ENCODE measurements at places on chromosomes 11 and 22.

DNA sequence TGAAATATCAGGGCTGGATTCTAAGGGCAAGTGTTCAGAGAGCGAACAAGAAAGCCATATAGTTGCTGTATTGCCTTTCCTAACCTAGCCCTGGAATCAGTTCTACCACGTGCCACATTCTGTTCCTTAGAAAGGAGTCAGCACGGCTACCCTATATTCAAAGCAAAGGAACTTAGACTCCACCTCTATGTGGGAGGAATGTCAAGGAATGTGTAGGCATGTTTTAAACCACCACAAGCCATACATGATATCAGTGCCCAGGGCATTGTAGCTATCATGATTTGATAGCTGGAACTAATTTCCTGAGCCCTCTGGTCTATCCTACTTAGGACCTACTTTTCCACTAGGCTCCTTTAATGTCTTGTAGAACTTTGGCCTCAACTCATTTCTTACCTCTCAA is 2.5 kb upstream of the EIF4ENIF1 start:
- no peak for DNase-seq

- DNase-seq, result no peak
Observed at GRCh38 chr11:107856981-107857517, 1.5 kb downstream of the SLC35F2 start.

DNA sequence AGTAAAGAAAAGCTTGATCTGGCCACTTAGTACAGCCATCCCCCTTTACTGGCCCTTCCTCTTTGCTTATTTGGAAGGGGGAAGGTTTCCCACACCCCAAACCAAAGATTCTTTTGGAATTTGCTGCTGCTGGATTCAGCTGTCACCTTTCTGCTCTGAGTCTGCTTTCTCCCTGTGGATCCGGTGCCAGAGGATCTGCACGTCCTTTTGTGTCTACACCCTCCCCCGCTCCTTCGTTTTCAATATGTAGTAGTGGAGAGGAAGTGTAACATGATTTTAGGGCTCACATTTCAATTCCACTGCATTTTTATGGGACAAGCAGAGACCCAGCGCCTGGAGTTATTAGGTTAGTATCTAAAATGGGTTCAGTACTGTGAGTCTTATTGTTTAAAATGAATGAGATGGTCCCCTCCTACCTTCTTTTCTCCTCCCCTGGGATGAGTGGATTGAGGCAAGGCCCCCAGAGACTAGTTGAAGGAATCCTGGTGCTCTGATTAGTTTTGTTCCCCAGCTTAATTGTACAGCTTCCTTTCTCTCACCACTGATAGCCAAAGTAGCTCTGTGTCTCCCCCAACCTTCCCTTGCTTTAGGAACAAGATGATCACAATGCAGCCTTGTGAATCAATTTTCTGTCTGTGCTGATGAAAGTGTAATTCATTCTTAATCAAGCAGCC is 30.5 kb upstream of the CABP7 start:
- no peak for DNase-seq

DNA sequence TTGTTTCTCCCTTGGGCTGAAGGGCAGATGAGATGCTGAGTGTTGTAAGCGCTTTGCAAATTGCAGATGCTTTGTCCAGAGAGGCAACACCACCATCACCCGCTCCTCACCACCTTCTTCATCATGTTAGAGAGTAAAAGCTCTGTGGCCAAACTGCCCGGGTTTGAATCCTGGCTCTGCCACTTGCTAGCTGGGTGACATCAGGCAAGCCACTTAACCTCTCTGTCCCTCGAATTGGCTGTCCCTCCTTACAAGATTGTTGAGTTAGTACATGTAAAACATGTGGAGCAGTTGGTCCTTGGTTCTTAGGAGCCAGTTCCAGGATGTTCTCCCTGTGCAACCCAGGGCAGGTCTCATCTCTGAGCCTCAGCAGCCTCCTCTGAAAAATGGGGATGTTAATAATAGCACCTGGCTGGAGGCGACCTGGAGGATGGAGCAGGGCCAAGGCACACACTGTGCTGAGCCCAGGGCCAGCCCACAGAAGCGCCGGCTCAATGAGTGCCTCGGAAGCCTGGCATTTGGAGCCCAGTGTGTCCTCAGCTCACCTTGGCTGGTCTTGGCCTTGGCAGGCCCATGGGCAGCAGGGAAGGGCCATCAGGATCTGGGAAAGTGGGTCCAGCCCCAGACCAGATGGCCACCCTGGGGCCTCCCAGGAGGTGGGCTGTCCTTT is 10.5 kb downstream of the C11orf86 start:
- no peak for DNase-seq

GRCh38 chr22:43859621-43860020 is 2.7 kb downstream of the SULT4A1 start:
- no peak for DNase-seq

GRCh38 chr11:45850446-45850845 is 3.2 kb downstream of the CRY2 start:
- DNase-seq, result no peak

GRCh38 chr22:46122511-46122971 is 27.8 kb upstream of the PPARA start:
- peak; percentile 78 for DNase-seq

DNA sequence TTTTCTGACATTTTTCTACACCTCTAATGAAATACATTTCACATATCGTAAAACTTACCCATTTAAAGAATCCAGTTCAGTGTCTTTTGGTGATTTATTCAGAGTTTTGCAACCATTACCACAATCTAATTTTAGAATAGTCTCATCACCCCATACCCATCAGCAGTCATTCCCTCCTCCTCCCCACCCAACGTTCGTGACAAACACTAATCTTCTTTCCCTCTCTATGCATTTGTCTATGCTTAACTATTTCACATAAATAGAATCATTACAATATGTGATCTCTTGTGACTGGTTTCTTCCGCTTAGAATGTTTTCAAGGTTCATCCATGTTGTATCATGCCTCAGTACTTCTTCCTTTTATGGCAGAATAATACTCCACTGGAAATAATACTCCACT is 9.5 kb downstream of the TTC28 start:
- no peak for DNase-seq

DNA sequence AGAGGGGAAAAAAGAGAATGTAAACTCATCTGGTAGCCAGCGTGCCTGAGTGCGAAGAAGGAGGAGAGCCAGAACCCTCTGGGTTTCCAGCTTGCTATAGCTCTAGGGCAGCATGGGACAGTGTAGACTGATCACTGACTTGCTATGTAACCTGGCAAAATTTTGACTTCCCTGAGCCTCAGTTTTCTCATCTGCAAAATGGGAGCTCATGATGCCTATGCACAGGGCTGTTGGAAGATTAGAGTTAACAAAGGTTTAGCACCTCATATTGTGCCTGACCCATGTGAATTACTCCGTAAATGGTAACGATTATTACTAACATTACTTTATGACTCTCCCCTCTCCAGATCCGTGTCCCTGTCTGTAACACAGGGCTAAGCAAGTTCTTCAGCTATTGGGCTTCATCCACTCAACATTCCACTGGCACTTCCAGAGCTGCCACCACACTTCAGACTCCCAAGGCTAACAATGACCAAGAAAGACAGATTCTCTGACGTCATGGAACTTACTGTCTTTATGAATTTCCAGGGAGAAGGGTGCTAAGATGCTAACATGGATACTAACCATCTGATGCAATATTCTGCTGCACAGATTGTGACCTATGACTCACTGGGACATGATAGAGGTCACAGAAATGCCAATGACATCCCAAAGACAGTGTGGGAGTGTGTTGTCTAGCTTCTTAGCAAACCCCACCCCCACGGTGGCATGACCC is 195.2 kb downstream of the TRIM29 start:
- no peak for DNase-seq

- DNase-seq, result no peak
Observed at GRCh38 chr22:37549704-37550059, 10.6 kb upstream of the CDC42EP1 start.

GRCh38 chr22:37196539-37197450 is 8.7 kb upstream of the C1QTNF6 start:
- DNase-seq, result no peak

- DNase-seq, result no peak
Observed at GRCh38 chr11:104663190-104664140, 234.8 kb downstream of the CASP12 start.

- DNase-seq, result no peak
Observed at GRCh38 chr11:11035331-11035730, 177.5 kb upstream of the ZBED5 start.

DNA sequence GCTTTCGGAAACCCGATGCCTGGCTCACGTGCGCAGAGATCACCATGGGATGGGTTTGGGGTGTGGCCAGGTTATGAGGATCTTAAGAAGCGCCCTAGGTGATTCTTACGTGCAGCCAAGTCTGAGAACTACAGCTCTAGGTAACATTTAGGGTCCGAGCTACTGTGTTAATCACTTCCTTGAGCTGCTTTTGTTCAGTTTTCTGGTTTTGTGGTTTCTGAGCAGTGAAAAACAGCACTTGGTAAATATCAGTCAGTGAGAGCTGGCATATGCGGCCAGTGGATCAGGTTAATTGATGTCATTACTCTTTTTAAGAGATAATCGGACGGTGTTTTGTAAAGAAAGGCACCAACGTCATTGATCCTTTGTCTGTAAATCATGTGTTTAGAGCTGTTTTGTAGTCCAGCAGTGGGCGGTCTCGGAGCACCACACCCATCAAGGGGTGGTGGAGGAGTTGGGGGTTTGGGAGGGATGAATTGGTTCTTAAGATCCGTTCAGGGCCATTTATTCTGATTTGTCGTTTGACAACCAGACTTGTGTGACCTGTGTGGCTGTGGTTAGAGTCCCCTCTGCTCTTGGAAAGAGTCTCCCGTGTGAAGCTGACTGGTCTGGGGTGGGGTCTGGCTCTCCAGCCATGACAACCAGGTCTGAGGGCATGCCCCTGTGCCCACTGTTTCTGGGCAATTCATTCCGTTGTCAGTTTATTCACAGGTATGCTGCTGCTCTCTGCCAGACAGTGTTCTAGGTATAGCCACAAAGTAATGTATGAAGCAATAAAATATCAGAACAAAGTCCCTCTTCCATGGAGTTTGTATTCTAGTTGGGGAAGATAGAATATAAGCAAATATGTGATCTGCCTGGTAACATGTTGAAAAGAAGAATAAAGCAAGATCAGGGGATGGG is 61.9 kb upstream of the SORL1-AS1 start:
- DNase-seq, result no peak

DNA sequence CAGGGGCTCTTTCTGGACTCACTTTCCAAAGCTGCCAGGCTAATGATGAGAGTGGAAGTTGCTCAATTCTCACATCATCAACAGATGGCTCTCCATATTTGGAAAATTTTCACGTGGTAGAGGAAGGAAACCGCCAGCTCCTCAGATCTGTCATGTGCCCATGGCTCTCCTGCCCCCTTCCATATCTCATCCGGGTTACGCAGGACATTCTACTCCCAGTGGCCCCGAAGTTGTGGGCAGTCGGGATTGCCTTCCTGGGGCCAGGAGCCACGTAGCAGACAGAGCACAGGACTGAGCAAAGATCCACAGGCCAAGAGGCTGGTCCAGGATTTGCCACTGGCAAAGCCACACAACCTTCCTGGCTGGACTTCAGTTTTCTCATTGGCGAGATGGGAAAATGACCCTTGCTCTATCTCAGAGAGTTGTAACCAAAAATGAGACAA is 38.8 kb downstream of the RPUSD4 start:
- DNase-seq, result no peak

- no peak for DNase-seq
Observed at GRCh38 chr11:115300660-115301428, 203.4 kb downstream of the CADM1 start.

GRCh38 chr11:118206391-118207031 is 18.3 kb downstream of the JAML start:
- no peak for DNase-seq

GRCh38 chr11:130452176-130452575 is 3.7 kb downstream of the ADAMTS15 start:
- DNase-seq, result no peak

Measured in stimulated activated CD4-positive, alpha-beta T cell treated with anti-CD3 and anti-CD28 coated beads, Interleukin-12 subunit alpha, Interleukin-12 subunit beta, amount 100 ng/mL, for 4 hours (primary cell).